CD8-positive, alpha-beta memory T cell (primary cell): ENCODE measurements at places on chromosomes 12 and 14. TPM values are rescaled to one million over a fixed set of nuclear protein-coding genes. Genes with fewer than 3 reads are reported as not detected.

The BRF1 gene
- 29.4 TPM for total RNA-seq

The DGLUCY gene
- 45.3 TPM for total RNA-seq

GRCh38 chr14:57182760-57183503 lies 85.8 kb downstream of the EXOC5 start:
- no peak for DNase-seq

DNA sequence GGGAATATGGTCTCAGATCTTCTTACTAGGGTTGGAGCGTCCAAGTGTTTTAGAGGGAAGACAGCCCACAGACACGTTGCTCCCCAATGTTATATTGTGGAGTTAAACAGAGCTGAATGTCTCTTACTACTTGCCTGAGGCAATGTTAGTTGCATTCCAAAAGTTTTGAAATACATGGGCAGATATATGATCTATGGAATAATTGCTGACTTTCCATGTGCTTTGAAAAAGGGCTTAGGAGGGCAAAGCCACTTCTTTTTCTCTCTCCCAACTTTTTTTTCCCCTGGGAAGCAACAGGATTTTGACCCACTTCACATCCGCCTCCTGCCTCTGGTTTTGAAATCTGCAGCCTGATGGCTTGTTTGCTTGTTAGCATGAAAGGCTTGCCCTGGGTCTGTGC lies 33.7 kb upstream of the PAX9 start:
- DNase-seq, result no peak

GRCh38 chr12:32917094-32917611 lies 20.6 kb upstream of the PKP2 start:
- no peak for DNase-seq

DNA sequence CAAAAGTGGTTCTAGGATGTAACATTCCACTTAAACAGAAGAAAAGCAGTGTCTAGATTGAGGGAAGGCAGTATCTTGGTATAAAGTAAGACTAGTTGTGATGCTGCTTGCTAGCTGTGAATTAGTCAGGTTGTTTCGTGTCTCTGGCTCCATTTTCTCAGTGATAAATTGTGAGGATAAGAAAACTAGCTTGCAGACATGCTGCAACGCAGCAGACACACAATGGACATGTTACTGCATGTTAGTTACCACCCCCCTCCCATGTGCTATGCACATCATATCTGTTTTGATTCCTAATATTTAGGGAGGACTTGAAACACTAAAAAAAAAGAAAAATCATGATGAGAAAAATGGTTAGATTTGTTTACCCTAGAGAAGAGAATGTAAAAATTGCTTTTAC lies 2.9 kb downstream of the CCNK start:
- DNase-seq, result no peak

DNA sequence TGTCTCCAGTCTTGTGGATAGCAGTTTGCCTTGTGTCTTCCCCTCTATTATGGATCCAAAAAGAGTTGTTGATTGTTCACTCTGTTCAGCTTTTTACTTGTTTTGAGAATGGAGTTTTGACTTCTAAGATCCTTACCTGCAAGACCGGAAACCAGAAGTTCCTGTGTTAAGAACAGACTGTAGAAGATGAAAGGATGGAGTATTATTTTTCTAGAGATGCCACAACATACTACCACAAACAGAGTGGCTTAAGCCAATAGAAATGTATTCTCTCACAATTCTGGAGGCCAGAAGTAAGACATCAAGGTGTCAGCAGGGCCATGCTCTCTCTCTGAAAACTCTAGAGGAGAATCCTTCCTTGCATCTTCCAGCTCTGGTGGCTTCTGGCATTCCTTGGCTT lies 95.0 kb downstream of the IGF1 start:
- no peak for DNase-seq

DNA sequence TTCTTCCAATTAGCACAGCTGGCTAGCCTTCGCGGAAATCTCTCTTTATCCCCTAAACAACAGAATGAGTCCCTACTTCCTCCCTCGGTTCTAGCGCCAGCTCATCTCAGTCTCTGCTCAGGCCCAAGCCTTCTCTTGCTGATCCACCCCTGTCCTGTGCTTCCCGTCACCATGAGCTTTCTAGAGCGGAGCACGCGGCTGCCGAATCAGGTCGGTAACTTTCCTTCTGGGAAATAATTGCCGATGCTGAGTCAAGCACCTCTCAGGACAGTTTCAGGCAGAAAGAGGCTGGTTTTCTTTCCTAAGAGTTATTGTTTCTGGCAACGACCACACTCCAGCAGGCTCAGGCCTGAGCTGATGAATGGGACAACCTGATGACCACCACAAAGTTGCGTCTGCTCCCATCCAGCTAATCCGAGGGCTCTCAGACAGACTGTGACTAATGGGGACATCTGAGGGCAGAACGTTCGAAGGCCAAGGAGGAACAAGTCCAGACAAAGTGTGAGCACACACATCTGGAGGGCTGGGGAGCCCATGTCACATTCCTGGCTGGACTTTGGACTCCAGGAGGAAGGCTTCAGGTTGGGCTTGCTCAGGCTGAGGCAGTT lies 13.6 kb upstream of the GPR68 start:
- DNase-seq, result no peak
